ENCODE measurements at places on chromosomes 1 and 21.
A peak's percentile ranks its signal among the peaks of the same experiment; 100 is the strongest.

DNA sequence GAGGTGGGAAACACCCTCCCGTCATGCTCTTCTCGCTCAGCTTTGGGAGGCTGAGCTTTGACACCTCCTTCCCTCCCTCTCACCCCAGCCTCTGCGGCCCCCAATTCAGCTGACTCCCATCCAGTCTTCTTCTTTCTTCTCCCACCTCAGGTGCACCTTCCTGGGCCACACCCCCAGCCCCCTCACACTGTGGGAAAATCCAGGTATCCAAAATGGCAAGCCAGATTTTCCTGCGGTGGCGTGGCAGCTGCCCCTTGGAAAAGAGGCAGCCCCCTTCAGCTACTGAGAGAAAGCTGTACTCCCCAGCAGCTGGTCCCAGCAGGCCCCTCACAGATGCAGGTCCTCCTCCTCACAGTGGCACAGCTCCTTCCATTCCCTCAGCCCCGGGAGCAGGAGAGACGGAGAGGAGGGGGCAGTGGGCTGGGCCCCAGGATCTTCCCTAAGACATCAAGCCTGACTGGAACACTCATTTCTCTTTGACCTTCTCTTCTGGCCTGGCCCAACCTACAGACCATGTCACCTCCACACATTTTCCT is 61.6 kb downstream of the OPTC start:
- DNase-seq: no peak
- H3K36me3 ChIP-seq: no peaks in the 10 kb centered on the region
- no peaks in the 10 kb centered on the region for H3K4me1 ChIP-seq
- no peak overlapping the region for H3K4me3 ChIP-seq

DNA sequence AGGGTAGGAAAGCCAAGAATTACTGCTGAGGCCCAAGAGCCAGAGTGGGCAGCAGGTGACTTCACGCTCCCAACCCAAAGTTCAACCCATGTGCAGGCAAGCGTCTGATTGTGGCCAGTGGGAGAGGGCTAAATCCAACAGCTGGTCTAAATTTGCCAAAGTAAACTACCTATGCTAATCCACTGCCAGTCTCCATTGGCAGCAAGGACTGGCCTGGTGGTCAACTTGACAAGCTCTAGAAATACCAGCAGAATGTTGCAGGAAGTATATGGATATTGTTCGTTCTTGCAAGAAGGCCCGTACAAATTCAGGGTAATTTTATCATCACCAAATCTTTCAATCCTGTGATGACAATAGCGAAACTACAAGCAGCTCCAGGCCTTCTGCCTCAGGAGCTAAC is 1.5 kb downstream of the TMEM63A start:
- H3K4me3 ChIP-seq: peak overlapping the region; percentile 94
- DNase-seq: no peak
- H3K36me3 ChIP-seq: no peaks in the 10 kb centered on the region

DNA sequence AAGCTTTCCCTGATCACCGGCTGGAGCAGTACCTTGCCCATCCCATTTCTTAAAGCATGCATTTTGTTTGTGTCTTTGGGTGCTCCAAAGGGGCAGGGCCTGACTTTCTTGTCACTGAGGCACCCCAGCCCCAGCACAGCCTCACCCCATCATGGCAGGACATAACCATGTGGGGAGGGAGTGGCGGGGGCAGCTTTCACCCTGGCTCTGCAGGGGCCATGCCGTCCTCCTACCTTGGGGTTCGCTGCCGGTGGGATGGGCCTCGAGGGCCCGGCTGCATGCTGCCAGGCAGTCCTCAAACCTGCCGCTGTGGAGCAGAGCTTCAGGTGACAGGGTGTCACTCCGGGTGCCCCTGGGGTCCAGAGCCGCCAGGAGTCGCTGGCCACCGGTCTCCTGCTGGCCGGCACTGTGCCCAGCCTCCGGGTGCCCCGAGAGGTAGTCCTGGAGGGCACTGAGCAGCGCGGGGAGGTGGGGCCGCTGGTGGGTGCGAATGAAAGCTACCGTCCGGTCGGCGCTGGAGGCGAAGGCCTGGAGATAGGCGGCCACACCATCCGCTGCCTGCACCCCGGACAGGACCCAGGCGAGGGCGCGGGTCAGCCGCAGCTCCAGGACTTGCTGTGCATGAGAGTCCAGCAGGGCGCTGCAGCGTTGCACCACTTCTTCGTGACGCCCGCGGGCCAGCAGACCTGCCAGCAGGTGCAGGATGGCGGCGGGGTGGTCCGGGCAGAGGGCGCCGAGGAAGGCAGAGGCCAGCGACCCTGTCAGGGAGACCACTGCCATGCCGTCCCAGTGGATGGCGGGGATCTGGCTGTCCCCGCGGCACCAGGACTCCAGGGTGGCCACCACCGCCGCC is 1.5 kb downstream of the TTC34 start:
- H3K27me3 ChIP-seq: no peaks in the 10 kb centered on the region
- no peak for DNase-seq

DNA sequence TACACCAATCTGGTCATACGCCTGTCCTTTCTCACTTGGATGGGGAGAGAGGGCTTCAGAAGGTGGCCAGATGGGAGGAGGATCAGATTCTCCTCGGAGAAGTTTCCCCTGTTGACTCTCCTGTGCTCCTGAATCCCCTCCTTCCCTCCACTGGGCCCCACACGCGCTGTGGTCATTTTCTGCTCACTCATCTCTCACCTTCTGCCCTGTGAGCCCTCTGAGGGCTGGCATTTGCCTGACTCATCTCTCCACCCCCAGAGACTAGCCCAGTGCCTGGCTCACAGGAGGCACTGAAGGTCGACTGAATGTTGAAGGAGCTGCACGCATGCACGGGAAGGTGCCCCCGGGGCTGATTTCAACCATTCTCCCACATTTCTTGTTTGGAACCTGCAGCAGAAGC is 14.2 kb downstream of the ABCA4 start:
- no peaks in the 10 kb centered on the region for H3K27me3 ChIP-seq
- no peak overlapping the region for H3K27ac ChIP-seq
- H3K4me3 ChIP-seq: no peak overlapping the region
- H3K36me3 ChIP-seq: no peaks in the 10 kb centered on the region
- no peak for DNase-seq

DNA sequence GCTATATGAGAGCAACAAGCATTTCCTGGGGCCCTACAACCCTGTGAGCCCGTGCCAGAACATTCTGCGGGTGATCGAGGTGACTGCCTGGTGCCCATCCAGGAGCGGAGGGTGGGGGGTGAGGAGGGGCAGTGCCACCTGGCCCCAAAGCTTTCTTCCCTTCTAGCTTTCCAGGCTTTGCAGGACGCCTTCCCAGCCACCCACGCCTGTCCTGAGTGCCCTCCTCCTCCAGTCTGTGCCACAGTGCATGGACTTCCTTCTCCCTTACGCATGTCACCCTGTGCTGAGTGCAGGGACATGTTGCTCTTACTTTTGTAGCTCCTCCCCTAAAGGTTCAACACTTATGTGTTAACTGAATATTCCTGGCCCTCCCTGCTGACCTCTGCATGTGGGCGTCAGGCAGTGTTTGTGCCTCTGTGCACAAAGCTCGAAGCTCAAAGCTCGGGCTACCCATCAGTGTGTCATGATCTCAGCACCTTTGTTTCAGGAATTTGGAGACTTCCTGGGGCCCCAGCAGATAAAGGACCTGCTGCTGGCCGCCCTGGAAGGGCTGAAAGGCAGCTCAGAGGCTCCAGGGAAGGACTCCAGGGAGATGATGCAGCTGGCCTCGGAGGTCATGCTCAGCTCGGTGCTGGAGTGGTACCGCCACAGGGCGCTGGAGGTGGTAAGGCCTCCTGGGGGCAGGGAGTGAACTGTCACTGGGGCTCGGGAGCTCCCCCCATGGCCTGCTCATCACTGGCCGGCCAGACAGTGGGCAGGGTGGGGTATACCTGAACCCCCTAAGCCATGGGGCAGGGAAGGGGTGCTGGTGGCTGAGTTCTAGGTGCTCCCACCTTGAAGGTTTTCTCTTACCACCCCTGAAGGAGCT is 36.7 kb upstream of the TTC4 start:
- H3K4me1 ChIP-seq: no peaks in the 10 kb centered on the region
- no peaks in the 10 kb centered on the region for H3K27me3 ChIP-seq
- no peak for DNase-seq
- no peak overlapping the region for H3K27ac ChIP-seq
- peaks cover 3% of the 10 kb centered on the region for H3K36me3 ChIP-seq

- no peaks in the 10 kb centered on the region for H3K36me3 ChIP-seq
- H3K4me3 ChIP-seq: no peak overlapping the region
- no peak for DNase-seq
- no peak overlapping the region for H3K27ac ChIP-seq
Observed at GRCh38 chr1:206098242-206098919, 18.8 kb downstream of the AVPR1B start.

All from liver (tissue), 10 donors.